ENCODE measurements at places on chromosomes 3 and 15. TPM values are rescaled to one million over a fixed set of nuclear protein-coding genes. Genes with fewer than 3 reads are reported as not detected.

Gene ARL14
- 2.5 TPM for total RNA-seq

Gene RASSF1
- total RNA-seq = 17.4 TPM

Gene MORC1
- total RNA-seq = not detected

Gene ANKRD63
- 0.72 TPM for total RNA-seq

Gene AHSG
- 0.85 TPM for total RNA-seq

Gene CFAP20DC
- total RNA-seq = 4.0 TPM

DNA sequence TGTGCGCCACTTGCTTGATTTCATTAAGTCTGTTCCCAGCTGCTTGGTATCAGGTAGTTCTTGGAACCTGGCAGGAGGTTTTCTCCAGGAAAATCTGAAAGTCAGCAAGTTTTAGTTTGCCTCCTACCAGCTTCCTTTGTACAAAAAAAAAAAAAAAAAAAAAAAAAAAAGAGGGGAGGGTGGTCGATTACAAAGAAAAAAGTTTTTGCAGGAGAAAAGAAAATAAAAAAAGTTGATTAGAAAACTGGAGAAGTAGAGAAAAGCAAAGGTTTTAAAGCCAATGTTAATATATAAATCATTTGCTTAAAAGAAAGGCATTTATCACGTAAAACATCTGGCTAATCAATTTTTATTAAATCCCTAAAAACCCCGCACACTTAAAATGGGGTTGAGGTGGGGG lies 5.9 kb downstream of the EPHA3 start:
- DNase-seq = no peak

DNA sequence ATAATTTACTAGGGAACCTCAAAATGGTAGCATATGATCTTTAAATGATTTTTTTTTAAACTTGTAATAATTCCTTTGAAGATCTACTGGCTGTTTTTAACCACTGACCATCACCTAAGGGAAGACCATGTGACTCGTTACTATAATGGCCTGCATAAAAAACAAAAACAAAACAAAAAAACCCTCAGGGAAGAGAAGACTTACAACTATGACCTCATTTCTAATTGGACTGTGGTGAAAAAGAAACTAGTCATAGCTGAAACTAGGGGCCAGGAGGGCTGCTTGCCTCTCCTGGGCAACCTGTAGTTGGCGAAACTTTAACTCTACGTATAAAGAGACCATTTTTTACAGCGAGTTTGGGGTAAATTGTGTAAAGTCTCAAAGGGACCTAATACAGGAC lies 23.0 kb downstream of the PAQR9 start:
- DNase-seq = no peak

DNA sequence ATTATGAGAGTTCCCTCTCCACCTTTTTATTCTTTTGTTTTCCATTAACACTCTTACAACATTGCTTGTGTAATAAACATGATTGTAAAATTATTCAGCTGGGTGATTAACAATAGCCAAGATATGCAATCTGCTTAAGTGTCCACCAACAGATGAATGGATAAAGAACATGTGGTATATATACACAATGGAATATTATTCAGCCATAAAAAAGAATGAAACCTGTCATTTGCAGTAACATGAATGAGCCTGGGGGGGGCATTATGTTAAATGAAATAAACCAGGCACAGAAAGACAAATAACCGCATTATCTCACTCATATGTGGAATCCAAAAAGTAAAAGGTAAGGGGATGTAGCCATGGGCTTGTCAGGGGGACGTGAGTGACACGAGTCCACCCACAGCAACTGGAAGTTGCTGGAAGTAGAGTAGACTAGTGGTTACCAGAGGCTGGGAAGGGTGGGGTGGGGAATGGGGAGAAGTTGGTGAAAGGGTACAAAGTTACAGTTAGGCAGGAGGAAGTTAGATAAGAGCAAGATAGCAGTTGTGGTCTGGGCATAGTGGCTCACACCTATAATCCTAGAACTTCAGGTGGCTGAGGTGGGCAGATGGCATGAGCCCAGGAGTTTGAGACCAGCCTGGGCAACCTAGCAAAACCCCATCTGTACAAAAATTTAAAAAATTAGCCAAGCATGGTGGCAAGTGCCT lies 28.7 kb upstream of the CD47 start:
- DNase-seq = no peak

DNA sequence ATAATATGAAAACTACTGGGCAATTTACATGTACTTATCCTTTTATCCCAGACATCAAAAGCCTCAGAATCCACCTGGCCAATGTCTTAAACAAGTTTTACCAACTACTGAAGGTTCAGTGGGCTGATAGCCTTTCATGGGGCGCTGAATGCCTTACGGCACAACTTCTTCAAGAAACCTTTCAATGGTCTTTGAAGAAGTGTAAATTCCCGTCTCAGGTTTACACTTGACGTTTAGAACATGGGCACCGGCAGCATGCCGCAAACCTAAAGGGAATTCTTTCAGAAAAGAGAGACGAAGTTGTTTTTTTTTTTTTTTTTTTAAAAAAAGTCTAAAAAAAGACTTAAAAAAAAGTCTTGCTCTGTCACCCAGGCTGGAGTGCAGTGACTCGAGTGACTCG lies 39.7 kb downstream of the ETV5 start:
- DNase-seq = no peak

GRCh38 chr15:73969151-73969759 lies 22.8 kb downstream of the STOML1 start:
- DNase-seq = no peak

- DNase-seq = no peak
These were observed 90.4 kb downstream of the TBC1D2B start for GRCh38 chr15:77986891-77987764.

GRCh38 chr3:9229325-9229724 lies 20.1 kb downstream of the SRGAP3 start:
- DNase-seq = no peak

GRCh38 chr3:126556637-126557414 lies 1.9 kb downstream of the C3orf22 start:
- no peak for DNase-seq

Measured in Panc1 (cell line).